ENCODE measurements at places on chromosomes 11 and 22.

GRCh38 chr11:57413681-57414080, 13.2 kb downstream of the SLC43A3 start:
- DNase-seq, result no peak

- no peak for DNase-seq
Observed at GRCh38 chr11:58318532-58318931, 40.3 kb downstream of the OR5B17 start.

- DNase-seq, result no peak
Observed at GRCh38 chr22:27713461-27713860, 88.1 kb downstream of the MN1 start.

GRCh38 chr11:120871924-120872323, 152.0 kb upstream of the TBCEL start:
- no peak for DNase-seq

- DNase-seq, result no peak
Observed at GRCh38 chr11:93842461-93842860, 8.0 kb downstream of the VSTM5 start.

DNA sequence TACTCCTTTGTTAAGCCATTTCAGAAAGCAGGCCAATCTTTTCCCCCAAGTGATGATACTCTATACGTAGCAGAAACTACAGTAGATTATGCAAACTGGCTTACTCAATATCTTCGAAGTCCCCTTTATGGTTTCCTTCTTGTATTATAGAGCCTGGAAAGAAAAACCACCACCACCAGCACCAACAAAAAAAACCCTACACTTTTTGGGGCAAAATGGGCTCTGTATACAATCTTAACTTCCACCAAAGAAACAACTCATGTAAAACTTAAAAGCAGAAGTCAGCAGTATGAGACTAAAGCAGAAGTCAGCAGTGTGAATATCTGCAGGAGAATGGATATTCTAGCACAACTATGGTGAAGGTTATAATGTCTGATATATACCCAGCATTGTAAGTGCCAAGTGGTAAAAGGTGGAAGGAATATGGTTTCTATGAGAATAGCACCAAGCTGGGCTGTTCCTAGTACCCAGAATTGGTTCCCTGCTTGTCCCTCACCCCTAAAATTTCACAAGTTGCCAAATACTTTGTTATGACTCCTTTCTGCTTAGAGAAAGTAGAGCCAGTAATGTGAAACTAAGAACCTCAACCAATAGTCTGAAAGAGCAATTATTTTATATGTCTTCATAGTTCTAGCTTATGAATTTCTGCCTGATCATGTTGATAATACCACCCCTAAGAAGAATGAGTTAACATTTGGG, 252.1 kb downstream of the SBF2 start:
- no peak for DNase-seq

DNA sequence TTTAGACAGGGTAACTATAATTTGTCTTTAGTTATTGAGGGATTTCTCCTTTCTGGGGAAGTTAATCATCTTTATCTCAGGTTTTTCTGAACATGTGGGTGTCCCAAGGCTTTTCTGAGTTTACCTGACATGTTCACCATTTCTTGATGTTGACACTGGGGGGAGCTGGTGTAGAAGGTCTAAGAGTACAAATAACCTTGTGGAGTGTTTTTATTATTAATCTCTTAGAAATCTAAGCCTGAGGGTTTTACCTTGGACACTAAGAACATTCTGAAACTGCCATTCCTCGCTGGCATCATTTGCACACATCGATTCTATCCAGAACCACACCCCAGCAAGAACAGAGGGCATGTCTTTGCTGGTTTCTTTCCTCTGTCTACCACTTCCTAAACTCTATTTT, 15.6 kb upstream of the C11orf91 start:
- no peak for DNase-seq
